Endothelial cell of umbilical vein (primary cell): ENCODE measurements at places on chromosomes 4 and X.

DNA sequence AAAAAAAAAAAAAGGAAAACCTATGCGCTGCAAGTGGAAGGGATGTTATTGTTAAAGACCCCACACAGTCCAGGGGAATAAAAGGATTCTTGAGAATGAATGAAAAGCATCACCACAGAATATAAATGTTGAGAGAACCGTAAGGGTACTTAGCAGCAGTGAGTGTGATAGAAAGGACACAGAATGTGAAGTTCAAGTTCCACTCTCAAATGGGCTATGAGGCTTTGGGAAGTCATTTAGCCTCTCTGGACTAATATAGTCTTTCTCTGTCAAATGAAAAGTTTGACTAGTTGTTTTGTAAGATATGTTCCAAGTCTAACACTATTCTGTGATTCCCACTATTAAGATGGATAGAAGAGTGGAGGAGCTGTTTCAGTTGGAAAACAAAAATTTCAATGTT lies 35.8 kb upstream of the MAML3 start:
- no peak for DNase-seq

GRCh38 chr4:155885666-155886065 lies 17.8 kb upstream of the TDO2 start:
- DNase-seq: no peak

DNA sequence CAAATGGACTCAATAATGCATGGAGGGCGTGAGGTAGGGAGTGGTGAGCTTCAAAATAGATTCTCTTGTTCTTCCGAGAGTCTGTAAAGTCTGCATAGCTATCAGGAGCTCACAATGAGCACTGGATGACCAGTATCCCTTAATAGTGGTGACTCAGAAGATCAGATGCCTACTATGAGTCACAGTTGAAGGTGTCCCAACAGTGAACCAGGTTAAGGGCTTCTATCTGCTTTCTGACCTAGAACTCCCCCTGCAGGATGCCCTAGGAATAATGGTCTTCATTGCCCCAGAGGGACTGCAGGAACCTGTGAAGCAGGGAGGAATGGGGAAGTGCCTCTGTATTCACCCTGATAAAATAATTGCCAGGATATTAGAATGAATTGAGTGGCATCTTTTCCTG lies 22.1 kb downstream of the DGKK start:
- no peak for DNase-seq

GRCh38 chr4:112316360-112316759 lies 19.2 kb downstream of the ALPK1 start:
- no peak for DNase-seq

- no peak for DNase-seq
Measured at GRCh38 chr4:162909952-162910351, 256.7 kb downstream of the NAF1 start.

GRCh38 chr4:30720021-30720660 lies at the start of gene PCDH7:
Gene PCDH7, plus strand, starts transcription at chr4:30720369. Its CDS starts 1,054 bp downstream, at chr4:30721423.
- peak; percentile 61 for DNase-seq

- peak; percentile 2 for DNase-seq
Measured at GRCh38 chr4:44927399-44928380, 201.3 kb upstream of the GNPDA2 start.

- DNase-seq: no peak
Measured at GRCh38 chr4:168506014-168506413, 9.2 kb downstream of the PALLD start.

GRCh38 chrX:108123591-108124366 lies 32.2 kb downstream of the ATG4A start:
- DNase-seq: no peak

DNA sequence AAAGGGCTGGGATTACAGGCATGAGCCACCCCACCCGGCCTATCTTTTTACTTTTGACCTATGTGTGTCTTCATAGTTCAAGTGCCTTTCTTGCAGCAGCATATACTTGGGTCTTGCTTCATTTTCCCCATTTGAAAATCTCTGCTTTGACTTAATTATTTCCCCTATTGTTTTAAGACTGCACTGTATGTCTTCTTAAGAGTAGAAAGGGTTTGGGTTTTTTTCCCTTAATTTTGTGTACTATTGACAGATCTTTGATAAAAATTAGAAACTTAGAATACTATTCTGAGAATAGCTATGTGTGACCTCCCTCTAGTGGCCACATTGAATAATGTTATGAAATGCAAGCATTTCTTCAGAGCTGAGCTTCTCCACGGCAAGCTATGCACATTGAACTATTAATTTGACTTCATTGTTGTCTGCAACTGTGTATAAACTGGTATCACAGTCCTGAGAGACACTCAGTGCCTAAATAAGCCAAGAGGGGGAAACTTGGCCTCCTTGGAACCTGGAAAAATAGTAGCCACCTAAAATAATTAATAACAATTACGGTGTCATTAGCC lies 8.7 kb upstream of the SLC25A4 start:
- peak; percentile 56 for DNase-seq

GRCh38 chr4:102705391-102705935 lies 55.3 kb downstream of the MANBA start:
- DNase-seq: no peak

GRCh38 chr4:173477016-173477415 lies 53.0 kb downstream of the HAND2 start:
- no peak for DNase-seq

GRCh38 chr4:170591076-170591475 lies 501.3 kb upstream of the AADAT start:
- DNase-seq: no peak

- DNase-seq: no peak
Measured at GRCh38 chr4:123520325-123520724, 123.7 kb downstream of the SPRY1 start.

DNA sequence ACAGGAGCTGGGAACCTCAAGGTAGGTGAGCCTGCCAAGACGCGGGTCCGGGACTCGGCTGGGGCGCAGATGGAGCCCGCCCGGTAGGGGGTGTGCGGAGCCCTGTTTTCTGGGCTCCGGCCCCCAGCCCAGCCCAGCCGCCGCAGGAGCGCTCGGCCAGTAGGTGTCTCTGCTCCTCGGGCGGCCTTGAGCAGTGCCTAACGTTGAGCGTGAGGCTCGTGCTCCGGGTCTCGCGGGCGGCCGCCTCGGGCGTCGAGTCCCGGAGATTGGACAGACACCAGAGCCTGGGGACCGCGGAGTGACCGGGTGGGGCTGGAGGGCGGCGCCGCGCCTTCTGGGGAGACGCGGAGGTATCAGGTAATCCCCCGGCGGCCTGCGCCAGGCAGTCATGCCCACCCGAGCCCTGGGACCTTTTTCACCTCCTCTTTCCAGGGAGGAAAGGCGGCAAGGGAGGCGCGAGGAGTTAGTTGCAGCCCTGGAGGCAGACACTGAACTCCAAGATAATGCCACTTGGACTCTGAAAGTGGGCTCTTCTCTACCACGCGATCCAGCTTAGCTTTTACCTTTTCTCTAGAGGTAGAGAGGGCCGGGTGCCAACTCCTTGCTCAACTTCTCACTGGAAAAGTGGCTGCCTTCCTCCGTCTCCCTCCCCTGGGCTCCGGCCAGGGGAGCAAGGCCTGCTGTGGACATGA lies 14.5 kb upstream of the FGG start:
- peak; percentile 46 for DNase-seq

- no peak for DNase-seq
Measured at GRCh38 chr4:38662522-38663089, 1.4 kb upstream of the KLF3 start.

DNA sequence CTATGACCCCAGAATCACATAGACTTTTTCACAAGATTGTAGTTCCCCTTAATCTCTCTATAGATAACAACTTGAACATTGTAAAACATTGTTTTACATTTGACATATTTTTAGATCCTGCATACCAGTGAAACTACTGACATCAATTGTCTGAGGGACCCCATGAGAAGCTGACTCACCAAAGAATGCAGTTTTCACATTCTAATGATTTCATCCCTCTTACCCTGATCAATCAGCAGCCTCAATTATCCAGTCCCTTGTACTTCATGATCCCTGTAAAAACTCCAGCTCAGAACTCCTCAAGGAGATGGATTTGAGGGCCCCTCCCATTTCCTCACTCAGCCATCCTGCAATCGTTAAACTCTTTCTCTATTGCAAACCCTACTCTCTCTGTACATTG lies 411.0 kb upstream of the NDST3 start:
- no peak for DNase-seq
